ENCODE measurements at places on chromosomes 1 and 21.

GRCh38 chr1:151964510-151964909, 29.1 kb downstream of the S100A10 start:
- DNase-seq, result no peak

DNA sequence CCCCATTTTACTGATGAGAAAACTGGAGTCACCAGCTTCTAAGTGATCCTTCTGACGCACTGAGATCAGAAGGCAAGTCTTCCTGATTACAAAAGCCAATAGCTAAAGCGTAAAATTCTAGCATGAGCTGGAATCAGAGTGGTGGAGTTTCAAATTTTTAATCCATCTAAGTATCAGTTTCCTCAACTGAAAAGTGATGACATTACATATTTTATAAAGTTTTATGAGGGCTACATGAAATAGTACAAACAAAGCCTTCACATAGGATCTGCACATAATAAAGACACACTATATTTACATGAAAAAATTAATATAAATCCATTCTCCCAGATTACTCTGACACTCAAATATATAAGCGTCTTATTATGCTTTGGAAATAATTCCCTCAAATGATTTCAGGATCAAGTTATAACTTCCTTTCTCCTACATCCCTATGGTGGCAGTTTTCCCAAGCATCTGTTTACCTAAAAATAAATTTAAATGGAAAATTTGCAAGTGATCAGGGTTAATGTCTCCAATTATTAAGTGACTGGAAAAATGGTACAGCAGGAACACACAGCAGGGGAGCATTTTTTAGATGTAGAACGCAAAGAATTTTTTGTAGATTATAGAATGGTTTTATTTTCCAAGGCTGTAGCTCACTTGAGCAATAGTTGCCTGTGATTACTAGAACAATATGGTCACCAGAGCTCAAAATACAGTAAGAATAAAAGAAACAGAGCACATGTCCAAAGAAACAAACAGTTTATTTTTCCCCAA, 490.4 kb upstream of the C1orf87 start:
- DNase-seq, result no peak

DNA sequence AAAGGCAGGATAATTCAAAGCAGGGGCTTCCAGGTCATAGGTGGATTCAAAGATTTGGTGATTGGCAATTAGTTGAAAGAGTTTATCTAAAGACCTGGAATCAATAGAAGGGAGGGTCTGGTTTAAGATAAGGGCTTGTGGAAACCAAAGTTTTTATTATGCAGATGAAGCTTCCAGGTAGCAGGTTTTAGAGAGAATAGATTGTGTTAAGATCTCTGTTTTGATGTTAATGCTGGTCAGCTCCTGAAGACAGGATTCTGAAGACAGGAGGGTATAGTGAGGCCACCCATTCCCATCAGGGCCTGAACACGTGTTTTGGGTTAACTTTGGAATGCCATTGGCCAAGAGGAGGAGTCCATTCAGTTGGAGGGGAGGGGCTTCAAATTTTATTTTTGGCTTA, 6.1 kb upstream of the PTBP2 start:
- no peak for DNase-seq

DNA sequence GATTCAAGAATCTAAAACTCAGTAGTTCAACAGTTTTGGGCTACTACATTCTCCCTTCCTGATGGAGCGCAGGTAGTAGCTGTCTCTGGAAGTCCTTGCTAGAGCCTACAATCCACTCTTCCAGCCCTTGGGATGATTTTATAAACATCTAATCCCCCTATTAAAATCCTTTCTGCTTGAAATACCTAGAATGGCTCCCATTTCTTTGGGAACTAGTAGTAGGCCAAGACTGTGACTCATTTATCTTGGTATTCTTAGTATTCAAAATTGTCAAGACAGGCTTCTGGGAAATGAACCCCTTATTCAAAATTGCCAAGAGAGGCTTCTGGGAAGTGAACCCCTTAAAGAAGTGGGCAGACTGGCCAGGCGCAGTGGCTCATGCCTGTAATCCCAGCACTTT, 142.5 kb upstream of the FGGY start:
- no peak for DNase-seq

DNA sequence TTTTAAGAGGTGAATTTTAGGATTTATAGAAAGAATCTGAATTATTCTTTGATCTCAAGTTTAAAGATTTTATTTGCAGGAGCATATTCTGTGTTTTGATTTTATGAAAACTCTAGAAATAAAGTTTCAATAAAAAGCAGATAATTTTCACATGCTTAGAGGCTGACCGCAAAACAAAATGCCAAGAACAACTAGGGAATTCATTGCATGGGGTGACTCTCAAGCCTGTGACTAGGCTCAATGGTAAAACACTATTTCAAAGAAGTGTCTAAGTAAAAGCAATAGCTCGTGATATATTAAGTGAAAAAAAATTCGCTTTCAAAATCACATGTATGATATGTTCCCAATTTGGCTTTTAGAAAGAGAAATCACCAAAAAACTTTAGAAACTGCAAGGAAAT, 49.6 kb downstream of the RPL5 start:
- DNase-seq, result no peak

- no peak for DNase-seq
Observed at GRCh38 chr1:21651214-21652042, 17.7 kb downstream of the RAP1GAP start.

DNA sequence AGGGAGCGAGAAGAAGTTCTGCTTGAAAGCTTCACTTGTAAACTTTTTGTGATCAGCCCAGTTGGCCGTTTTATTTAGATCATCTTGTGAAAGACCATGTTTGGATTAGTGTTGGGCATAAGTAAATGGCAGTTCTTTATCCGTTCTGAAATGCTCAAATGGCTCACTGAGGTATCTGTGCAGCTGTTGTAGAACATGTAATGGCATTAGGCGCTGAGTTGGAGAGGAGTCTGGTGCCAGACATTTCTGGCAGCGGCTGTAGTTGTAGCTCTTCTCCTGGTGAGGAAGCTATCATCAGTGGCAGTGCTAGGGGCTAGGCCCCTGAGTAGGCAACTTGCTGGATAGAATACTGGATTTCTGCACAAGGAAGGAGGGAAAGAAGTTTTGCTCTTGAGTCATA, 321.6 kb downstream of the LMO4 start:
- DNase-seq, result no peak

DNA sequence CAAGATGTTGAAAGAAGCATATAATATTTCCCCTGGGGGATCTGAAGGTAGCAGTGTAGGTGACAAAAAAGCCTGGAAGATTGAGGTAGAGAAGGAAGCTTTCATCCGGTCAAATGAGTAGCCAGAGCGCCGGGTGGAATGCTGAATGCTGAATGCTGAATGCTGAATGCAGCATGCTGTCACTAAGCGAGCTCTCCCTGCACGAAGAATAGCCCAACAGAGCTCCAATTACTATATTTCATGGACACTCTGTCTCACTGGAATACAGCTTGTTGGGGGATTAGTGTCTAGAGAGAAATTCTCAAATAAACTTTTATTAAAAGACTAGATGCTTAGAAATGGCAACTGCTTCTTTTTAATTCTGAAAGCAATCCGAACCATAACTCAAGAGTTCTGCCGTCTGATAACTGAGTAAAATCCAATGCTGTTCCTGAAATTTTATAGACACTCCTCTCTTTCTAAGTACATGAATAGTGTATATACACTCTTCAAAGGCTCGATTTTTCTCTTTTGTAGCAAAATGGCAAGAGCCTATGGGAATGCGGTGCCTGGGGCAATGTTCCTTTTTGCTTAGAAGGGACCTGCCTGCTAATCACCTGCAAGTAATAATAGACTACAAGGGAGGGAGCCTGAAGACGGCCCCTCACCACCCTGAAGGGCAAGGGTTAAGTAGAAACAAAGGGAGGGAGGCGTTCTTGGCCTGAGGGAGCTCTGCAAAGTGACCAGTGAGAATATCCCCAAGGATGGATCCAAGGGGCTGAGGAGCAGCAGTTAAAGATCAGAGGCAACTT, 203.7 kb upstream of the ESRRG start:
- DNase-seq, result no peak

- DNase-seq, result no peak
Observed at GRCh38 chr1:68570871-68571270, 74.0 kb upstream of the DEPDC1 start.

DNA sequence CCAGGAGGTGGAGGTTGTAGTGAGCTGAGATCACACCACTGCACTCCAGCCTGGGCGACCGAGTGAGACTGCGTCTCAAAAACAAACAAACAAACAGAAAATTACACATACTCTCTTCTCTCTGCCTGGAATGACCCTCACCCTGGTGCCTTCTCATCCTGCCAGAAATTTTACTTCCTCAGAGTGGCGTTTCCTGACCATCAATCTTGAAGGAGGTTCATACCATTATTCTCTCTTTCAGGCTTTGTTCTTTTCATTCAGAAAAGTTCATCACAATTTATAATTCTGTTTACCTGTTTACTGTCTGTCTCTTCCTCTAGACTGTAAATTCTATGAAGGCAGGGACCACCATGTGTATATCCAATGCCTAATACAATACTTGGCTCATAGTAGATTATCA, 79.3 kb downstream of the RPS6KA1 start:
- DNase-seq, result no peak

- DNase-seq, result no peak
Observed at GRCh38 chr21:35316933-35317332, 267.8 kb upstream of the RUNX1 start.

DNA sequence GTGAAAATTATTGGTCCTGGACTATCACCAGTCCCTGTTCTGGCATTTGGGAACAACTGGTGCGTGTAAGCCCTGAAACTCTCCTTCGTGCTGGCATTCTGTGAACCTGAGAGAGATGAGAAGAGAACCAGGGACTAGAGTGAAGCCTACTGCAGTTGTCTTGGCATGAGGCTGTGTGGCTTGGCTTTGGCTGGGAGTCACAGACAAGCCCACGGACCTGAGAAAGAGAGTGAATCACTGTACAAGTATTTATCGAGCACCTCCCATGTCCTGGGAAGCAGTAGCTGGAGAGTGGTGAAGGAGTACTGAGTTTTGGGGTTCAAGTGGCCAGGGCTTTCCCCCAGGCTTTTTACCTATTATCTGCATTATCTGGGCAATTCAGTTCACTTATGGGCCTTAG, 63.3 kb downstream of the FGGY start:
- no peak for DNase-seq

DNA sequence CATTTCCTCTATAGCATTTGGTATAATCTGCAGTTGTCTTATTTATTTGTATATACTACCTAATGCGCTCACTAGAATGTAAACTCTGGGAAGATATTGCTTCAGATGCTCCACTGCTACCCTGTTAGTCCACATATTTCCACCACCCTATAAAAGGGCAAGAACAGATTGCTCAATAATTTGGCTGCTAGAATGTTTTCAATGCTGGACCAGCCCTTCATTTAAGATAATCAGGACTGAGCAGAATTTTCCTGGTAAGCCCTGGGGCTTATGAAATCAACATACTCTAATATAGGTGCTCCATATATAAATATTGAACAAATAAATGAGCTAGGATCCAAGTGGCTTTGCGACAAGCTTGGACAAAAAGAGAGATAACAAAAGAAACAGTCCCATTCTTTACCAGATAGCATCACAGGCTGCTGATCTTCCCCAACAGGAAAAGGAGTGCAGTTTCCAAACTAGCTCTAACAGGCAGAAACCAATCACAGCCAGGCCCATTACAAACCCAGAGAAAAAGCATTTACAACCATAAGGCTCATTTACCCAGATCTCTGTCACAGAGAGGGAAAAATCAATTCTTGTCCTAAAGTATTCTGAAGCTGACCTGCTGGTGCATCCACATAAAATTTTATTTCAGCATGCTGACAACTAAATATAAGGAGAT, 8.3 kb downstream of the BCAR3 start:
- DNase-seq, result no peak

DNA sequence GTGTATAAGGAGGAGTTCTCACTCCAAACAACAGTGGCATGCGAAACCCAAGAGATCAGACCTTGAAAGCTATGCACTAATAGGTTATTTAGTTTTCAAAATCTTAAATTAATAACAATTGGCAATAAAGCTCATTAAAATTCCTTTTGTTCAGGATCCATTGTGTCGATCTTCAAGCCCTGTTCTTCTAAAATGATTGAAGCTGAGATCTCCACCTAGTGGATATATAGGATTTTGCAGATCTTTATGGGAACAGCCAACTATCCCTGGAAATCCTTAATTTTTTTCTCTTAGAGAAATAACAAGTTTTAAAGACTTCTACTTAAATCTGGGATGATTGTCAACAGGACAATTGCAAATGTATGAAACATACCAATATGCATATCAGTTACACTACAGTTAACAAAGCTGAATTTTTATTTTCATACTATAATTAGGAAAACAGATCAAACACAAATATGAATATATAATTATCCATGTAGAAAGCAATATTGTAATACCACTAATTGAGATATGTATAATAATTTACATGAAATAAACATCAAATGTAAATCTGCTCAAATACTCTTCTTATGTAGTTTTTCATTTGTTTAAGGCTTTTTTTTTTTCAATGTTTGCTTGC, 43.3 kb downstream of the LRRC53 start:
- DNase-seq, result peak; percentile 3

GRCh38 chr1:189434461-189434860, 1043.2 kb downstream of the BRINP3 start:
- DNase-seq, result no peak

DNA sequence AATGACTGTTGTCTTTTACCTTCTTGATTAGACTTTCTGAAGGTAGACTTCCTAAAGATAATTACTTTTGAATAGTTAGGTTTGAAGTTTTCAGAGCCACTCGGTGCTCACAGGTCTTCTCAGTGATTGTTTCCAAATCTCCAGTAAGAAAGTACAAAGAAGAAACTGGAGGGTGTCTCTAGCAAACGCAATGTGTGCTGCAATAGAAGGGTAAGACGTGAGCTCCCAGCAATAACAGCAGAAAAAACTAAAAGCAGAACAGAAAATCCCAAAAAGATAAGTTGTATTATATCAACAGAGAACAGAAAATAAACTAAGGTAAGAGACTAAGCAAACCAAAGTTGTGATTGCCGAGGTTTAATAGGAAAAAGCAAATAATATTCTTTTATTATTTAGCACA, 1.8 kb downstream of the CTTNBP2NL start:
- DNase-seq, result no peak

- DNase-seq, result no peak
Observed at GRCh38 chr1:172244865-172245264, 175.6 kb upstream of the C1orf105 start.

- no peak for DNase-seq
Observed at GRCh38 chr1:23868557-23869016, 497 bp upstream of the FUCA1 start.

- DNase-seq, result no peak
Observed at GRCh38 chr1:89630048-89630447, 2.9 kb upstream of the LRRC8C start.

DNA sequence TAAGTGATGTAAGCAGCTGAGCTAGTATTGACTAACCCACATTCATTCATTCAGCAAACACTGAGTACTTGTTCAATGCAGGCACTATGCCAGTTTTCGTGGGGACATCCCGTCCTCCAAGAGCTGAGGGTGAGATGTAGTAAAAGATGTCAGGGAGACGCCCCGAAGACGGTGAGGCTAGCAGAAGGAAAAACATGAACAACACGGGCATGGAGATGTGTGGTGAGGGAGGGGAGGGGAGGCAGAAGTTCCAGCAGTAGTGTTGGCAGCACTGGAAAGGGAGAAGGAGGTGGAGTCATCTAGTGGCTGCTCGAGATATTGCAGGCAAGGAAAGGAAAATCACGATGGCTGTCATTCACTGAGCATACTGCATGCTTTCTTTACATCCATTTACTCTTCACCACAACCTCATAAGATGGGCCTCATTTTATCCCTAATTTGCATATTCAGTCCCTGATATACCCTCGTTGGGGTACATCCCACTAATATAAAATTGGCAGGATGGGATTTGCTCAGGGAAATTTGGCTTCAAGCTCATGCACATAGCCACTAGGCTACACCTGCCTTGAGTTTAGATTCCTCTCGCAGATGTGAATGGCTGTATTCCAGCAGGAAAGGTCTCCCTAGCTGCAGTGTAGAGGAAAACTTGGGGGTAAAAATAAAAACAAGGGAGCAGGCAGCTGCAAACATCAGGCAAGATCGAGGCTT, 14.5 kb downstream of the PDZK1IP1 start:
- no peak for DNase-seq
